Esophagus squamous epithelium (tissue), 5 donors: ENCODE measurements at places on chromosomes 12 and 14. TPM values are rescaled to one million over a fixed set of nuclear protein-coding genes. Genes with fewer than 3 reads are reported as not detected.

The SRGAP1 gene
- total RNA-seq: 2.0 TPM

- DNase-seq: no peak
Observed at GRCh38 chr14:34365309-34365915, 96.6 kb downstream of the SPTSSA start.

- no peak for DNase-seq
Observed at GRCh38 chr12:108666401-108666881, 32.7 kb upstream of the SELPLG start.

The SLC2A14 gene
- total RNA-seq: not detected
